ENCODE measurements at places on chromosomes 16 and 17.

- no peak for DNase-seq
Observed at GRCh38 chr17:1003633-1003971, 6.7 kb downstream of the TIMM22 start.

DNA sequence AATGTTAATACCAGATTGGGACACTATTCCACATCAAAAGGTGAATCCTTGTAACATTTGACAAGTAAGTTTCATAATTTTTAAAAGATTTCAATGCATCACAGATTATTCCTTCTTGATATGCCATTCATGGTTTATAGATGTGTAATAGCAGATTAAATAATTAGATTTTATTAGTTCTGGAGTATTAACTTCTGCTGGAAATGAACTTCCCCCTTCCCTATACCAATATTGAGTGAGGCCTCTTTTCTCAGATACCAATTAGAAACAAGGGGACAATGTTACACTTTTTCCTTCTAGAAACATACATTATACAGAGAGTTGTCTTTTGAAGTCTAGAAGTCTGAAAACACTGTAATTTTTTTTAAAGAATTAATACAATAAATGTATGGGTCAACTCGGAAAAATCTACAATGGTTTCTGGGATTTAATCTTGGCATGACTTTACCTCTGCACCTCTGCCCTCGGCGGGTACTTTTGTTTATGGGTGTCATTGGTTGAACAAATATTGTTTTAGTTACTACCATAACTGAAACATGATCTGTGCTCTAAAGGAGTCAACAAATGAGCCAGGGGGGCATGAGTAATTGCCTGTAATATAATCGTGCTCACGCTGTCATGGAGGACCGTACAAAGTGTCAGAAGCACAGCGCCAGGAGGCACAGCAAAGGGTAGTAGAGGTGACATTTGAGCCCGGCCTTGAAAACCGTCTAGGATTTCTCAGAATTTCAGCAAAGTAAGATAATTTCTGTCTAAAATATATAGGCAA is 8.2 kb downstream of the LRRC37B start:
- no peak for DNase-seq

DNA sequence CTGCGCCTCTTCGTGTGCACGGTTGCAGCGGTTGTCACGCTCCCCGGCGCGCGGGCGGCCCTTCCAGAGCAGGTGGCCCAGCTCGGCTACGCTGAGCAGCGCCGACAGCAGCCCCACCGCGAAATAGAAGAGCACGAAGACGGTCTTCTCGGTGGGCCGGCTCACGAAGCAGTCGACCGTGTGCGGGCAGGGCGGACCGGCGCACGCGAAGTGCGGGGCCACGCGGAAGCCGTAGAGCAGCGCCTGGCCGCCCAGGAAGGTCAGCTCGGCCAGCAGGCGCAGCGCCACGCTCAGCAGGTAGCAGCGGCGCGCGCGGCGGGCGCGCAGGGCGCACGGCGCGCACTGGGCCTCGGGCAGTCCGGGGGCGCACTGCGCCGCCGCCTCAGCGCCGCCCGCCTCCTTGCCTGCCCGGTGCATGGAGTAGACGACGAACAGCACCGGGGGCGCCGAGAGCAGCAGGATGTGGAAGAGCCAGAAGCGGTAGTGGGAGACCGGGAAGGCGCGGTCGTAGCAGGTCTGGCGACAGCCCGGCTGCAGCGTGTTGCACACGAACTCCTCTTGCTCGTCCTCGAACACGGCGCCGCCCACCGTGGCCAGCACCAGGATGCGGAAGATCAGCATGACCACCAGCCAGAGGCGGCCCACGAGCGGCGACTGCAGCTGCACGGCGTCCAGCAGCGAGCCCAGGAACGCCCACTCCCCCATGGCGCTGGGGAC is 1.3 kb downstream of the GJD3 start:
- no peak for DNase-seq

GRCh38 chr17:6556121-6557039 is at the start of gene PITPNM3:
TSS of gene PITPNM3 (minus strand) at chr17:6556555. CDS start at chr17:6556406, 149 bp downstream.
- no peak for DNase-seq

Measured in fibroblast of upper back skin (primary cell).